ENCODE measurements at places on chromosomes 6 and 20.

DNA sequence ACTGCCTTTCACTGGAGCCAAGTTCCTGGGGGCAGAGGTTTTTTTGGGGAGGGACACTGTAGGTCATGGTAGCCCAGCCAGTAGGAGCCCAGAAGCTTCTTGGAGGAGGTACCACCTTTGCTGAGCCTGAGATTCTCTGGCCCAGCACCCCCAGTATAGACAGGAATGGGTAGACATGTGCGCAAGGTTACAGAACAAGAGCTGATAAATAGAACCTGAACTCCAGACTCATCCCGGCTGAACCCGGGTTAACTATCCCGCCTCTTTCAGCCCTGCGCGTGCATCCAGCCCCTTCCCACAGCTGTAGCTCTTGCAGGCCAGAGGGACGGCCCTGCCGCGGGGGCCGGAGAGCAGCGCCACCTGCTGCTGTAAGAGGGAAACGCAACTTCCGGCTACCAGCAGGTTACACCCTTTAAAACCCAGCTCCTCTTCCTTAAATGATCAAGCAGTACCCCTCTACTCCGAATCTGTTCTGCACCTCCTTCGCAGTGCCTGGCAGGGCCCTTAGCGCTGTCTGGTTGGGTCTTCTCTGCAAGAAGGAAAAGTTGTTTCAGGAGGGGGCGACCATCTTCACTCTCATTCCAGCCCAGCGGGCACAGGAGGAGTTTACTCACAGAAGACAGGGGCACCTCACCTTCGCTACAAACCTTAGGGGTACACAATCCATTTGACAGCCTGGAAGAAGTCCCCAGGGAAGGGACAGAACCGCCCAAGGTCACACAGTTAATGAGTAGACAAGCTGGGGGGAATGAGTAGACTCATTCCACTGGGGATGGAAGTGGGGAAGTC is 7.5 kb downstream of the SRXN1 start:
- H3K27ac ChIP-seq: no peak overlapping the region
- no peak overlapping the region for H3K4me3 ChIP-seq
- H3K4me1 ChIP-seq: no peaks in the 10 kb centered on the region
- 0 out of 2 replicates have a peak, but pooled peaks cover 2% of the 10 kb centered on the region for H3K27me3 ChIP-seq

DNA sequence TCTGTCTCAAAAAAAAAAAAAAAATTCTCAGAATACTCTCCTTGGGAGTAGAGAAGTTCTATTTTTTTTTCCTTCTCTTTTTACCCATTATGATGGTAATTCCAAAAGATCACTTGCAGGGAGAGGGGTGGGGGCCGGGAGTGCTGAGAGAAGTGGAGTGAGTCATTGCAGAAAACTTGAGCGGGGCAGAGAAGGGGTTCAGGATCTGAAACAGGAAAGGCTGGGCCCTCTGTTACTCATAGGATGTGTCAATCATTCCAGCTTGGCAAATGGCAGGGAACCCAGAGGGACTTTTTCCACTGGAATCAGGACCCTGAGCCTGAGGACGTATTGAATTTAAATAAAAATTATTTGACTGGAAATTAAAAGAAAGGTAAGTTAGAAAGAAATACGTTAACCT is 111.4 kb upstream of the ARMC2 start:
- H3K36me3 ChIP-seq: no peaks in the 10 kb centered on the region
- no peak for DNase-seq
- H3K27me3 ChIP-seq: no peaks in the 10 kb centered on the region
- H3K4me1 ChIP-seq: peaks cover 44% of the 10 kb centered on the region
- no peak overlapping the region for H3K4me3 ChIP-seq
- no peak overlapping the region for H3K27ac ChIP-seq

DNA sequence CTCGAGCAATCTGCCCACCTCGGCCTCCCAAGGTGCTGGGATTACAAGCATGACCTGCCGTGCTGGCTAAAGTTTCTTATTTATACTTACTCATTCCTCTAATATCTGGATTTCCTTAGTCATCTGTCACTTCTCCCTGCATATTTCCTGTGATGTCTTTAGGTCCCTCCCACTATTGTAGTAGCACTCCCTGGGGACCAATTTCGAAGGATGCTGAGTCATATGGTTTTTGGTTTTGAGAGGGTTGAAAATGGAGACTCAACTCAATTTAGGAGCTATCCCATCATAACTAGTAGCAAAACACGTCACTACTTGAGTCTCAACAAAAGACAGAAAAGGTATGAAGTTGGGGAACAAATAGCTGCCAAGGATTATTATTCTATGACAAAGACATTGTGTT is 20.2 kb downstream of the MCUR1 start:
- no peaks in the 10 kb centered on the region for H3K36me3 ChIP-seq
- H3K4me1 ChIP-seq: no peaks in the 10 kb centered on the region
- H3K27me3 ChIP-seq: no peaks in the 10 kb centered on the region
- no peak for DNase-seq
- no peak overlapping the region for H3K27ac ChIP-seq

DNA sequence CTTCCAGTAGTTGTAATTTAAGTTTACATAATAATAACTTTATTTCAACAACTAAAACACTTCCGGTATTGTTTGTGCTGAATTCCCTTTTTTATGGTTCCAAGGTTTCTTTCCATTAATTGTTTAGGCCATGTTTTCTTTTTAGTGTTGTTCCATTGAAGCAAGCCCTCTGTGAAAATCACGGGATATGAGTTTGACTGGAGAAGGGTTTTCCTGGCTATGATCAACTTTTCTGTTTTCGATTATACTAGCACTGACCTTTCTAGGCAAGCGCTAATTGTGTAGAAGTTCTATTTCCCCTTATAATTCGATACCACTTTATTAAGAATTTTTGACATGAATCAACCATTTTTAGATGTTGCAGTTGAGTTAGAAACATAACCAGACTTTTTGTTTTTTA is 2.4 kb downstream of the LAMA2 start:
- H3K4me1 ChIP-seq: no peaks in the 10 kb centered on the region
- no peak for DNase-seq
- H3K27ac ChIP-seq: no peak overlapping the region
- no peak overlapping the region for H3K4me3 ChIP-seq
- no peaks in the 10 kb centered on the region for H3K27me3 ChIP-seq

DNA sequence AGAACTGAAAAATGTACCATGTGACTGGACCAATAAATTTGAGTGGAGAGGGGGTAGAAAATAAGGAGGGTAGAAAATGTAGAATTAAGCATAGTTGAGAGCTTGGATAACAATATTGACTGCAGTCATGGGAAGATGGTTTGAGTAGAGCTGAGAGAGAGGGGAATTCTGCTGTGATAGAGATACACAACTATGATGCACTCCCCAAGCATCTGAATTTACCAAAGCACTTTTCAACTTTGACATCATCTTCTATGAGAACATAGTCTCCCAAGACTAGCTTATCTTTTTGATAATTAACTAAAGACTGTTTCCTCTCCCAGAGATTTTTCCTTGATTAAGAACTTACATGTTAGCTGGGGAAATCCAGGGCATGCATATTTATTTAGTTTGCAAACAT is 103.1 kb downstream of the TNFRSF21 start:
- DNase-seq: no peak
- H3K4me3 ChIP-seq: no peak overlapping the region
- H3K27me3 ChIP-seq: no peaks in the 10 kb centered on the region
- H3K4me1 ChIP-seq: peaks cover 9% of the 10 kb centered on the region
- H3K36me3 ChIP-seq: no peaks in the 10 kb centered on the region
- no peak overlapping the region for H3K27ac ChIP-seq

DNA sequence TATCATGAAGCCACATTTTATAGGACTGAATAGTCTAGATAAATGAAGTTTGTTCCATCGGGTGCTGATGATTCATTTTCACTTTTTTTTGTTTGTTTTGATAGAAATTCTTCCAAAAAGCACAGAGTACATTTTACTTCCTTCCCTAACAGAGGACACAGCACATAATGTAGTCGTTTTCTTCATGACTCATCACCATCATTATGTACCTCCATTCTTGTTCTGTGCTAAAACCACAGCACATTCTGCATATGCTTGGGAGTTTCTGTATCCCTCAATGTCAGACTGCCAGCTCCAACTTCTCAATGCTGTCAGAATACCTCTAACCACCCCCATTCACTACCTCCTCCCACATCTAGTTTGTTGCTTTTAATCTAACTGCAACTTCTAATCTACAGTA is 1004.9 kb upstream of the ADGRB3 start:
- DNase-seq: peak; percentile 19
- H3K27ac ChIP-seq: no peak overlapping the region
- no peaks in the 10 kb centered on the region for H3K27me3 ChIP-seq
- H3K4me3 ChIP-seq: no peak overlapping the region

DNA sequence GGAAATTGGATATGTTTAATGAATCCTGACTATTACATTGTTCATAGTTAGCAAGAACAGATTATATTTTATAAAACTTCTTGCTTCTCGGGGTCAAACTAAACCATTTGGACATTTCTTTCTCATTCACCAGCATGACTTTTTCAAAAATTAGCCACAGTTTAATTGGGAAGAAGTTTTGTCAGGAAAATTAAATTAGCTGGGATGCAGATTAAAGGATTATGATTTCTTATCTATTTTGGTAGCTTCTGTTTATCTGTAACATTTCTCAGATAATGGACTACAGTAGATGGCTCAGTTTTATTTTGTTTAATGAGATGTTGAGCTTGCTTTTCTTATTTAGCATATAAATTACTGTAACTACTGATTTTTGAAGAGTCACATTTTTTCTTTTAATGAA is 26.4 kb upstream of the TMX4 start:
- H3K36me3 ChIP-seq: no peaks in the 10 kb centered on the region
- DNase-seq: no peak
- no peak overlapping the region for H3K4me3 ChIP-seq
- no peaks in the 10 kb centered on the region for H3K4me1 ChIP-seq

DNA sequence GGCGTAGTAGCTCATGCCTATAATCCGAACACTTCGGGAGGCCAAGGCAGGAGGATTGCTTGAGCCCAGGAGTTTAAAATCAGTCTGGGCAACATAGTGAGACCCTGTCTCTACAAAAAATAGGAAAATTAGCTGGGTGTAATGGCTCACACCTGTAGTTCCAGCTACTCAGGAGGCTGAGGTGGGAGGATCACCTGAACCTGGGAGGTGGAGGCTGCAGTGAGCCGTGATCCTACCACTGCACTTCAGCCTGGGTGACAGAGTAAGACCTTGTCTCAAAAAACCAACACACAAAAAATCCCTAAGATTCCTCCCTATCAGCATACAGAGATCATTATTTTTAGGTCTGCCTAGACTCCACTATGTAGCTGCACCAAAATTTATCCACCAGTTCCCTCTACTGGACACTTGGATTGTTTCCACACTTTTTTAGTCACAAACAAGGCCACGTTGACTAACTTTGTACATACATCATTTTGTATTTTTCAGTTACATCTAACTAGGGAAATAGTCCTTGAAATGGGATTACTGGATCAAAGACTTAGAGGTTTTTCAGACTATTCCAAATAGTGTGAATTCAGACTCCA is 3.6 kb upstream of the PHF1 start:
- H3K4me3 ChIP-seq: no peak overlapping the region
- no peaks in the 10 kb centered on the region for H3K27me3 ChIP-seq
- DNase-seq: no peak
- no peak overlapping the region for H3K27ac ChIP-seq
- H3K36me3 ChIP-seq: peaks cover 7% of the 10 kb centered on the region

- no peak for DNase-seq
- no peak overlapping the region for H3K4me3 ChIP-seq
- H3K4me1 ChIP-seq: no peaks in the 10 kb centered on the region
- no peaks in the 10 kb centered on the region for H3K27me3 ChIP-seq
- no peaks in the 10 kb centered on the region for H3K36me3 ChIP-seq
Measured at GRCh38 chr6:157096105-157096504, 227.2 kb downstream of the TMEM242 start.

DNA sequence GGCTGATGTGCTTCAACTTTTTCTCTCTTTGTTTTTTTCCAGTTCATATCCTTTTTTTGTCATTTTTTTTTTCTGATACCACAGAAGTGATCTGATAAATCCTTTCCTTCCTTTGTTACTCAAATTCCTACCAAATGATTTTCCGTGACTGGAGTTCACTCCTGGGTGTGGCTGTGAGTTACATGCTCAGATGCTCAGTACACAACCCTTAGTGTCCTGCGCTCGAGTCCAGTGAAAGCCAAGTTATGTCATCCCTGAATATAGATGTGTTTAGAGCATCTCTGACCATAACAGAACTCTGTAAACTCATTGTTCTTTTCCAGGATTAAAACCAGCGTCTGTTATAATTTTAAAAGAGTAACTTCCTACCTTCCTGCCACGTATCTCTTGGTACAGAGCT is 147.2 kb upstream of the AKAP12 start:
- no peak overlapping the region for H3K27ac ChIP-seq
- DNase-seq: no peak
- H3K4me1 ChIP-seq: no peaks in the 10 kb centered on the region
- H3K27me3 ChIP-seq: no peaks in the 10 kb centered on the region

- peak overlapping the region; percentile 89 for H3K27ac ChIP-seq
- no peak overlapping the region for H3K4me3 ChIP-seq
- H3K36me3 ChIP-seq: no peaks in the 10 kb centered on the region
- no peak for DNase-seq
- H3K27me3 ChIP-seq: no peaks in the 10 kb centered on the region
Measured at GRCh38 chr20:60104993-60105803, 147.0 kb downstream of the CDH26 start.

DNA sequence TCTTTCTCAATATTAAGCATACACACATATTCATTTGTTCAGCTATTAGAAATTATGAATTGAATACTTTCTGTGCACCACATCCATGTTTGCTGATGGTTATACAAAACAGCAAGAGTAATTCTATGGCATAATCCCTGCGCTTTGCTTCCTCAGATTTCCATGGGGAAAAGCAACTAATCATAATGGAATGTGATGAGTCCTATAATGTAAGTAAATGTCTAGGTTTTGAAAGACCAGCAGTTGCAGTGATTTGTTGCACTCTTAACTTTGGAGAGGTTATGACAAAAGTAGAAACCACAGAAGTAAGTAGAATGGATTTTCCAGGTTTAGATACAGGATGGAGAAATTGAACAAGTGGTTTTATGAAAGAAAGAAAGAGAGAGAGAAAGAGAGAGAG is 652.1 kb downstream of the CBLN4 start:
- H3K36me3 ChIP-seq: no peaks in the 10 kb centered on the region
- no peak for DNase-seq
- H3K27ac ChIP-seq: no peak overlapping the region
- no peak overlapping the region for H3K4me3 ChIP-seq

- no peak overlapping the region for H3K27ac ChIP-seq
- no peaks in the 10 kb centered on the region for H3K36me3 ChIP-seq
- no peaks in the 10 kb centered on the region for H3K27me3 ChIP-seq
- DNase-seq: peak; percentile 10
Measured at GRCh38 chr6:12890171-12890790, 173.7 kb downstream of the PHACTR1 start.

GRCh38 chr6:69337311-69337710 is 459.5 kb downstream of the LMBRD1 start:
- no peaks in the 10 kb centered on the region for H3K4me1 ChIP-seq
- no peak overlapping the region for H3K4me3 ChIP-seq
- no peaks in the 10 kb centered on the region for H3K36me3 ChIP-seq
- H3K27me3 ChIP-seq: no peaks in the 10 kb centered on the region
- DNase-seq: no peak
